ENCODE measurements at places on chromosomes 2 and 18.

GRCh38 chr2:70748002-70748784 is 19.8 kb downstream of the ADD2 start:
- DNase-seq = no peak

GRCh38 chr2:52904355-52904891 is 863.2 kb upstream of the CHAC2 start:
- DNase-seq = no peak

GRCh38 chr2:64296140-64296480 is 151.9 kb upstream of the PELI1 start:
- no peak for DNase-seq

GRCh38 chr18:49055754-49056172 is 105.0 kb upstream of the SMAD7 start:
- DNase-seq = peak; percentile 85

DNA sequence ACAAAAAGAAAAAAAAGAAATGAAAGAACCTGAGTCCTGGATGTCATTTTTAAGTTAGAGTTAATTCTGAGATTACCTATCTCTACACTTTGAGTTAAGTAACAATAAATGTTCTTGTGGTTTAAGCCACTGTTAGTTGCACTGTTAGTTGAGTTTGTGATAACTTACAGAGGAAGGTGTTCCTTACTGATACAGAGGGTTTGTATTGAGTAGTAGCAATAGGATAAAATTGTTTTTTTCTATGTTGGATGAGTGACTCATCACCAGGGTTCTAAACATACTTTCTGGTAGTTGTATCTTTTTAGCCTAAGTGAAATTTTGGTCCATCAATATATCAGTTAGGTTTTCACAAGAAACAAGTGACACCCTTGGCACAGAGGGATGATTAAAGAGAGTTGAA is 4.0 kb upstream of the LCLAT1 start:
- no peak for DNase-seq

All from Peyer's patch (tissue), 4 donors.